Skeletal muscle cell (primary cell): ENCODE measurements at places on chromosomes 12 and 14.

DNA sequence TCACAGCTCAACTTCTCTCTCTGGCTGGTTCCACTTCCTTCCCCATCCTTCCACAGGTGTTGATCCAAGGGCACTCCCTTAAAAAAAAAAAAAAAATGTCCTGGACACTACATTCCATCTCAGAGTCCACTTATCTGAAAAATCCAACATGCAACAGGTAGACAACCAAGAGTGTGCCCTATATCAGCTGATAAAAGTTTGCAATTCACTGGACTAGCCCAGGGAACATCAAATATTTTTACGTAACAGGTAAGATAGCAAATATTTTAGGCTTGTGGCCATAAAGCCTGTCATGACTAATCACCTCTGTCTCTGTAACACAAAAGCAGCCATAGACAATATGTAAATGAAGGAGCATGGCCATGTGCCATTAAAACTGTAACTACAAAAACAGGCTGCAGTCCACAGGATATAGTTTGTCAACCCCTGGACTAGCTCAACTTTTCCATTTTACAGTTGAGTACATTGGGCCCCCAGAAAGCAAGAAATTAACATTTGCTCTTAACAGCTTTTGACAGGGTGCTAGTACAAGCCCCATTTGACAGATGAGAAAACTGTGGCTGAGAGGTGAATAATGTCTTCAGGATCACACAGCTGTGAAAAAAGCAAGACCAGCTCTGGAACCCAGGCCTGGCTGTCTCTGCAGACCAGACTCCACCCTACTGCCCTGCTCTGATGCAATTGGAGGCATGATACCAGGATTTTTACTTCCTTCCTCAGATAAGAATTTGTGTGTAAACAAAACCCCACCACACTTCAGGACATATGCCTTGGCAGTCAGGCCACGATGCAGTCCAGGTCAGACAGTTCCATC lies 68.9 kb downstream of the CMKLR1 start:
- no peak for DNase-seq

DNA sequence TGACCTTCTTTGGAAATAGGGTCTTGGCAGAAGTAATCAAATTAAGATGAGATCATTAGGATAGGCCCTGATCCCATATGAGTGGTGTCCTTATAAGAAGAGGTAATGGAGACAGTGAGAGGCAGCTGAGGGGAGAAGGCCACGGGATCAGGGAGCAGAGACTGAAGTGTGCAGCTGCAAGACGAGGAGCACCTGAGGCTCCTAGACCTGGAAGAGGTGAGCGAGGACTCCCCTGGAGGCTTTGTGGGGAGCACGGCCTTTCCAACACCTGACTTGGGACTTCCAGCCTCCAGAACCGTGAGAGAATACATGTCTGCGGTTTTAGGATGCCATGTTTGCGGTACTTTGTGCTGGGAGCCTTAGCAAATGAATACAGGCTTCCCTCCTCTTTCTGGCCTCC lies 37.5 kb downstream of the LRTM2 start:
- DNase-seq, result no peak

DNA sequence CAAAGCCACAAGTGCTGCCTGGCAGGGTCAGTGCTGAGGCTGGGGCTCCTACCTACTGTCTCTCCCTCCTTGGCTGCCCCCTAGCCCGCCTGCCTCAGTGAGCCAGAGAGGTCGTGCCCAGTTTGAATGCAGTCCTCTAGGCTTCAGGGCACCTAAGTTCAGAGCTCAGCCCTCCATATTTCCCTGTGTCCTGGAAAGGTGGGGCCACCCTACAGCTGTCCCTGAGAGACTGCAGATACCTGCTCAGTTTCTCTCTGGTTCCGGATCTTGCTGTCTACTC lies 142.6 kb downstream of the CALM1 start:
- DNase-seq, result no peak

DNA sequence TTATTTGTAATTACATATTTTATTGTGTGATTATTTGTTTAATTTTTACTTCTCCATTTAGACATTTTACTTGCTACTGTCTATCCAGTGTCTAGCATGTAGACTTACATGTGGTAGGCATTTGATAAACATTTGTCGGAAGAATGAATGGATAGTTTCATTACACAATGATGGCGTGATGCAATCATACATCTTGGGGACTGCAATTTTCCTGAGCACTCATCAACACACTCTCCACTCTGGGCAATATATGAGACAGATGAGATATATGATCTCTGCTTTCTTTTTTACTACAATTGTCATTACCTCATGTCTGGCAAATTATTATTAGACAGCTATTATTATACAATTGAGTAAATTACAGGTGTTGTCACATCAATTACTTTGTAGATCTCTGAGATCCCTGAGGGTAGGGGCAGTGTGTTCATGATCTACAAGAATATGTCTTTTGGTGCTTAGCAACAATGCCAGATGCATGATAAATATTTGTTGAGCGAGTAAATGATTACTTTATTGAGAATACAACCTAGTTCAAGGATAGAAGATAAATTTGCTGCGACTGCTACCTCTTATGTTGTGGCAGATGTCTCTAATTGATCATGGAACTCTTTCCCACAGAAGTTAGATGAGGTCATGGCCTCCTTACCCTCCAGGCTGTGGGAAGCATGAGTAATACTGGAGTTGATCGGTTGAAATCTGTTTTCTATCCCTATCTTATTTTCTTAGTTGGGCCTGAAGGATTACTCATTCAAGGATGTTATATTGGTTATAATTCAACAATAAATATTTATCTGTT lies 416.0 kb downstream of the LRIG3 start:
- no peak for DNase-seq
